ENCODE measurements at places on chromosomes 13 and 19.
A peak's percentile ranks its signal among the peaks of the same experiment; 100 is the strongest.

- no peak for DNase-seq
Measured at GRCh38 chr19:3119693-3120380, 16.0 kb upstream of the GNA15 start.

DNA sequence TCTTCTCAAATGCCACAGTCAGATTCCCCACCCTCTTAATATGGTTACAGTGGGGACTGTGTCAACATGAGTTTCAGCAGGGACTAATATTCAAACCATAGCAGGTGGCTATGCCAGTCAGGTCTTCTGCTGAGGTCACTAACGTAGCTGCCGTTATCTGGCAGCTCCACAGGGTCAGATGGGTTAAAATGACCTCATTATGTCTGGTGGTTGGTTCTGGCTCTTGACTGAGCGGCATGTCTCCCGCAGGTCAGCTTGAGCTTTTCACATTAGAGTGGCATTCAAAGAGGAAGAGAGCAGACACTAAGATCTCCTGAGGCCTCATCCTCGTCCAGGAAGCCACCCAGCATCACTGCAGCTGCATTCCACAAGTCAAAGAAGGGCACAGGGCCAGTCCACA, 21.4 kb upstream of the IPO5 start:
- DNase-seq: no peak

DNA sequence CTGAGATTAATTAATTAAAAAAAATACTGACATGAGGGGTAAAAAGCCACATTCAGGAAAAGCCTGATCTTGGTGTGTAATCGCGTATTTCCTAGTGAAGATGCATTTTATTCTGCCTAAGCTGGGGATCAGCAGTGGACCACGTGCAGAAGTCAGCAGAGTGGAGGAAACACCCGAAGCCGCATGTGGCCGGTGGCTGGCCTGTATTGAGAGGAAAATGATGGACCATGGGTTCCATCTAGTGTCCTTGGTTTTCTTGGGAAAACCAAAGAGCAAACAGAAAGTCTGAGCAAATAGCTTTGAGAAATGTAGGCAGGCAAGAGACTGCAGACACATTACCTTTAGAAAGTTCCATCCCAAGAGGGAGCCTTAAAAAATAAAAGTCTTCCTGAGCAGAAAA, 23.7 kb upstream of the SHISA2 start:
- DNase-seq: peak; percentile 18

DNA sequence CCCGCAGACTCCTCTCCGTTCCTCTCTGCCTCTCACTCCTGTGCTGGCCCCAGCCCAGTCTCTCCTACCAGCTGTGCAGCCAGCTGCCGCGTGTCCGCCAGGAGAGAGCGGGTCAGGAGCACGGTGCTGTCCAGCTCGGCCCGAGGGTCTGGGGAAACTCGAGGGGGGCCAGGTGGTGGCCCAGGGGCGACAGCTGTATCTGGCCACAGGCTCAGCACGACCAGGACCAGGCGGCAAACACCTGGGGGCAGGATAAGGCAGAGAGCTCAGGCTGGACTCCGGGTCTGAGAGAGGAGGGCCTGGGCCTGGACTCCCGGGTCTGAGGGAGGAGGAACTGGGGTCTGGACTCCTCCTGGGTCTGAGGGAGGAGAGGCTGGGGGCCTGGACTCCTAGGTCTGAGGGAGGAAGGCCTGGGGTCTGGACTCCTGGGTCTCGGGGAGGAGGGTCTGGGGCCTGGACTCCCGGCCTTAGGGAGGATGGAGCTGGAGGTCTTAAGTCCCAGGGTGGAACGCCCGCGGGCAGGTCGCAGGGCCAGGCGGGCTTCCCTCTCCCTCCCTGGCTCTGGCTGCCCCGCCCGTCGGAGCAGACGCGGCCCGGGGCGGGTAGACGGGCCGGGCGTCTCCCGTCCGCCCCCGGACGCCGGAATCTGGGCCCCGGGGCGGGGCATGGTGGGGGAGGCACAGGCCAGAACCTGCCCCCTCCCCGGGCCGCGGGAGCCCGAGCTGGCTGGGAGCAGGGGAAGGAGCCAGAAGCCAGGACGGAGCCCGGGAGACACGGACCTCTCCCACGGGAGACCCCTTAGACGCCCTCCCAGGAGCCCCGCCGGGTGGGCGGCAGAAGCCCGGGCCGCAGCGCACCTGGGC, 1.3 kb downstream of the IL11 start:
- DNase-seq: no peak

GRCh38 chr19:33201886-33202545, 7.9 kb downstream of the LRP3 start:
- no peak for DNase-seq

DNA sequence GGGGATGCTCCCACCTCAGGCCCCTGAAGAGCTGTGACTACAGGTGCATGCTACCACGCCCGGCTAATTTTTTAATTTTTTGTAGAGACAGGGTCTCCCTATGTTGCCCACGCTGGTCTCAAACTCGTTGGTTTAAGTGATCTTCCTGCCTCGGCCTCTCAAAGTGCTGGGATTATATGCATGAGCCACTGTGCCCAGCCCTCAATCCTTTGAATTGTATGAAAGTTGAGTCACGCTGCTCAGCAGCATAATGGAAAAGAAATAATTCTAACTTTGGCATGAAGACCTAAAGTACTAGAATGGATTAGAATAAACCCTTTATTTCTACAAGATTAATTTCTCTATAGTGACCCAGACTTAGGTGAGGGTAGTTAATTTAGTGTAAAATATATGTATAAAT, 42.4 kb downstream of the MRPS31 start:
- no peak for DNase-seq

DNA sequence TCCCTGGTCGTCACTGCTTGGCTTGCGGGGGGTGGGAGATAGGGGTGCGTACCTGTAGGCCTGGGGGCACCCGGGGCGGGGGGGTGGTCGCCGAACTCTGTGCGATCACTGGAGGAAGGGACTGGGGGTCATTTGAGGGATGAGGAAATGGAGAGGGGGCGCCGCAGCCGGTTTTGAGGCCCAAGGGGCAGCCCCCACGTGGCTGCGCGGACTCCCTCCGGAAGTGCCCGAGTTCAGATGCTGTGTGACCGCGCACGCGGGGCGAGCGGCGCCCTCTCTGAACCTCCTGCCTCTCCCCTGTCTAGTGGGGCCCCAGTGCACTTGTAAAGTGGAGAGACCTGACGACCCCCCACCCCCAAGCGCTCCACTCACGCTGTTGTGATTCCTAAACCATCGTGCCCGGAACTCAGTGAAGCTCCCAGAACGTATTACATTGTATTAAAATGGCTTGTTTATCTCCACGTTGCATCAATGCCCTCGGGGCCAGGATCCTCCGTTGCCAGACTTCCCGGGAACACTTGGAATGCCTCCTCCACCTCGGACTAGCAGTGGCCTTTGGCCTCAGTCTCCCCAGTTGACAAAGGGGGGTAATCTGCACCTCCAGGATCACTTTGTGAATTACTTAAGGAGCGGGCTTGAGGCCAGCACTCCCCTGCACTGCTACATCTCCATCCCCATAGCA, 3.0 kb upstream of the NANOS3 start:
- no peak for DNase-seq

DNA sequence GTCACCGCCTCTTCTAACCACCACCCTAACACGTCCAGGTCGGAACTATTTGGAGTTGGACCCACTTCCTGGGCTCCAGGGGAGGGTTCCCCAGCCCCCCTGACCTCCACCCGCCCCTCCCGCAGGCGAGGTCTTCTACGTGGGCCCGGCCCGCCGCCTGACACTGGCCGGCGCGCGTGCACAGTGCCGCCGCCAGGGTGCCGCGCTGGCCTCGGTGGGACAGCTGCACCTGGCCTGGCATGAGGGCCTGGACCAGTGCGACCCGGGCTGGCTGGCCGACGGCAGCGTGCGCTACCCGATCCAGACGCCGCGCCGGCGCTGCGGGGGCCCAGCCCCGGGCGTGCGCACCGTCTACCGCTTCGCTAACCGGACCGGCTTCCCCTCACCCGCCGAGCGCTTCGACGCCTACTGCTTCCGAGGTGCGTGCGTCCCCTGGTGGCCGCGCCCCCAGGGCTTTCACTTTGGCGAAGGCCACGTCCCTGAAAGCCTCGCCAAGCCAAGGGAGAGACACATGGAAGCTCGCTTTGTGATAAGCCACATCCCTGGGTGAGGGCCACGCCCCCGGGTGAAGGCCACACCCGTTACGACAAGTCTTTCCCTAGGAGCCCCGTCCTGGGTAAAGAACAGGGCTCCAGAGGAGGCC, 13.2 kb downstream of the NCAN start:
- DNase-seq: peak; percentile 10

DNA sequence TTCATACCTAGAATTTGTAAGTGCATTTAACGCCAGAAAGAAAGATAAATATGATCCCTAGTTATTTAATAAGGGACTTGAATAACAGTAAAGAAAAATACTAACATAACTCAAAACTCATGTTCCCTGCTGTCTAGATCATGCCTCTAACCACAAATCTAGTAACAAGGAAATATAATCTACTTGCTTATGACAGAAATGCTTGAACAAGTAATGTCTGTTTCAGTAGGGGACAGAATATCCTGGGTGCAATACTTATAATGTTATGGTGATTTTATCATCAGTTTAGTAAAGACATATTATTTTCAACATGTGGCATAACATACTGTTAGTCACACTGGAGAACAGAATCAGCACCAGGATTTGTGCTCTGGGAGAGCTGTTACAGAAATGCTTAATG, 861.9 kb upstream of the SLITRK1 start:
- DNase-seq: no peak

DNA sequence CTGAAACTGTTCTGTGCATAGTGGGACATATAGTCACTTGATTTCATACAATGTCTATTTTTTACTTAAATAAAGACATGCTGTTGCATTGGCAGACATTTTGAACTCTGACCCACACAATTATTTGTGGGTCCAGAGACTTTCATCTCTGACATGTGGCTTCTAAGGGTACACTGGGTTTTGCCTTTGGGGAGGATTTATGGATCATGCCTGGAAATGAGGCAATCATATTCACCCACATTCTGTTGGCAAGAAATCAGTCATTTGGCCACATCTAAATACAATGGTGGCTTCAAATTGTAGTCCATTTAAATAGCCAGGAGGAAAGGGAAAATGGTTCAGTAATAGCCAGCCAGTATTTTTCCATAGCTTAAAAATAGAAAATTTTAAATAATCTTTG, 238.3 kb upstream of the KLF12 start:
- no peak for DNase-seq

DNA sequence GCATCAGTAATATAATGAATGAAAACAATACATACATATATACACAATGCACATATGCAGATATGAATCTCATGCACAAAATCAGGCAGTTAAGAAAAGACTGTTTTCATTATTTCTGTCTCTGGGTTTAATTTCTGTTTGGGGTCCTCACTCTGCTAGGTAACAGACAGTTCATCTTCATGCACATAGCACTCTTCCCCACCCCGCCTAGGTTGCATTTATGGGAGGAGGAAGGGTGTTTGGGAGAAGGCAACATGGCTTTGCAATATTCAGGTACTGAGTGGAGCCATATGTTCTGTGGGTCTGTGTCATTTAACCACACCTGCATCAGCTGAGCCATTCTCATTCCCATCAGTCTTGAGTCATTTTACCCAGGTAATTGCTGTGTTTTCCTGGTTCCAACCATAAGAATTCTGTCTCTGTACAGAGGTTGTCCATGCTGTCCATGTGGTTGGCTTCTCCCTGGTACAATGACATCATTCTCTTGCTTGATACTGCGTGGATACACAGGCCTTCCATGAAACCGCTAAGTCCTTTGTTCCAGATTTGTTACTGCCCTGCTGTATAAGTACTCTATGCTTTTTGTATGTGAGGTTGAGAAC, 45.3 kb downstream of the RFC3 start:
- DNase-seq: no peak

DNA sequence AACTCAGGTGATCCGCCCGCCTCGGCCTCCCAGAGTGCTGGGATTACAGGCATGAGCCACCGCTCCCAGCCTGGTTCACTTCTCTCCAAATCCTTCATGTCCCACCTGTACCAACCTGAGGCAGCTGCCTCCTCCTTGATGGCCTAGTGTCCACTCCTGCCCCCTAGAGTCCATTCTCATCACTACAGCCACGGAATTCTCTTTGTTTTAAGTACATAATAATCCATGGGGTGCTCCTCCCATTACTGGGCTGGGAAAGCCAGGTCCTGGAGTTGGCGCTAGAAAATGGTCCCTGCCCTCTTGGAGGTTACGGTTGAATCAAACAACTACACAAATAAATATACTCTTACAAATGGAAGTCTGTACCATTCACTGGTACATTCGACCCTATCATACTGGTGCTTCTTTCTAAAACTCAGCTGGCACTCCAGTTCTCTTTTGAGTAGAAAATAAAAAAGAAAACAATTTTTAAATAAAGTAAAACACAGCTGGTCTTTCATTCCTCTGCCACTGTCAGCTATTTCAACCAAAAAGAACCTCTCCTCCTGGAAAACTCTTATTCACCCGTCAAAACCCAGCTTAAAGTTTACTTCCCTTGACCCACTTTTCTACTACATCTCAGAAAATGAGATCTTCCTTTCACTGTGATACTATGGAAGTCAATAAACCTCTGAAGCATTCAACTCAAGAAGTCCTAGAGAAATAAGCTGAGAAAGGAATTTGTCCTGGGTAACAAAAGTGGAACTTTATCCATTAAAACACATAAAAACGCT, 22.4 kb upstream of the ARHGEF18 start:
- peak; percentile 16 for DNase-seq

GRCh38 chr13:42997381-42997780, 5.3 kb upstream of the EPSTI1 start:
- DNase-seq: no peak

GRCh38 chr19:58001895-58002369, 688 bp downstream of the ZNF606 start:
- no peak for DNase-seq

GRCh38 chr19:58558066-58558622, at the start of gene UBE2M:
UBE2M (minus strand) TSS chr19:58558611; CDS start chr19:58558381, 230 bp downstream.
- no peak for DNase-seq

DNA sequence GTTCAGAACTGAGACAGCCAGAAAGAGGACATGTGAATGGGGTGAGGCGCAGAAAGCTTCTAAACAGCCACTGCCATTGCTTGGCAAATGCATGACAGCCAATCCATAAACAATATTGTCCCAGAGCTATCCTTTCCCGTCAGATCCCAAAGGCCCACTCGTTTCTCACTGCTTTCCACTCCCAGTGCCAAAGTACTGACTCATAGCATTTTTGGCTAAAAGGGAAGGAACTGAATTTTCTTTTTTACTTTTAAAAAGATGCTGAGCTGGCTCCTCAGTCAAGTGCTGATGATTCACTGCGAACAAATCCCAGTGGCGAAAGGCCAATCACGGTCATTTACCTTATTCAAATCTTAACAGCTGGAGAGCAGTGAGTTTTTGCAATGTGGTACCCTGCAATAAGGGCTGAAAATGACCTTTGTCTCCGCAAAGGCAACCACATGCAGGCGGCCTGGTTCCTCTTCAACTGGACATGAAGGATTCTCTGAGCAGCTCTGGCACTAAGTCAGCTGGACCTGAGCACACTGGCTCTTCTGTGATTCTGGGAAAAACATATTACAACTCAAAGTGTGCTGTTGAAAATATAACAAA, 151.7 kb downstream of the DCLK1 start:
- DNase-seq: peak; percentile 79

- no peak for DNase-seq
Measured at GRCh38 chr19:30069535-30070197, 127.6 kb downstream of the URI1 start.

DNA sequence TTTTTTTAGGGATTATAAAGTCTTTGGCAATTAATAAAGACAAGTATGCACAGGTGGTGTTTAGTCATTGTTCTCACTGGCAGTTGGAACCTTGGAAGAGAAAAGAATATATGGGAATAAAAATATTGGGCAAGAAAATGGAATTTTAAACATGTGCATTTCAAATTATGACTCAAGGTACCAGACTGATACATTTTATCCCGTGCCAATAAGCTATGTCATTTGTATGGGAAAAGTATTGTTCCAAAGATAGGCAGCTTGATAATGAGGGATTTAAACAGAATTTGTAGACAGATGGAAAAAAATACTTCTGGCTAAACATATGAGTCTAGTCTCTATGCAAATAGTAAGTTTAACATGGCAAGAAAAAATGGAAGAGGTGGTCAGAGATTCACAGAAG, 169.5 kb upstream of the UFM1 start:
- no peak for DNase-seq
